M059J (cell line): ENCODE measurements at places on chromosomes 13 and 19.

DNA sequence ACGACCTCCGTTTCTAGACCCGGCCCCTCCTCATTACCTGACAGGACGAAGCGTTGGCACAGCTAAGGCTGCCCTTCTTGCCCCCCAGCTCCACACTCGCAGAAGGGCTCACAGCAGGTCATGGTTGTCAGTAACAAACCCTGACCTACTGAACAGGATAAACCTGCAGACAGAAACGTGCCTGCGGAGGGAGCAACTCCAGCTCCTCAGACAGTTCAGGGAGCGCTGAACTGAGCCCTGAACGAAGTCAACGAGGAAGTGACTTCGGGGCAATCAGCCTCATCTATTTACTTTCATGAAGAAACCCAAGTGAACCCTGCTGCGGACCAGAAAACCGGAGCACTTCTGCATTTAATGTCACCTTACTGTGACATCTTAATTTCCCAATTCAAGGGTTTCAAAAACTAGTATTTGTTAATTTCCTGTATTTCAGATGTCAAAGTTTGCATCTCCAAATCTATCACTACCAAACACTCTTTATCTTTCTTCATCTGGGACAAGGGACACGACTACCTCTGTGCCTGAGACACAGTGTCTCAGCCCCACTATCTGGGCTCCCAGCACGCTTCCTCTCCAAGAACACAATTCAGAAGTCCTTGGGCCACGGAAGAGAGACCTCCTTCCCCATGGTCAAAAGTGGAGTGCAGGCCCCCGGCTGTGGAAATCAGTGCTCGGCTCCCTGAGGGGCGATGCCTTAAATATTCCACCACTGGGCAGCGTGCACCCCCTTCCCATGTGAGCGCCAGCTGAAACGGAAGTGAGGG lies 40.2 kb downstream of the CARS2 start:
- DNase-seq, result no peak

GRCh38 chr13:94758436-94758960 lies 46.2 kb upstream of the SOX21 start:
- DNase-seq, result no peak

DNA sequence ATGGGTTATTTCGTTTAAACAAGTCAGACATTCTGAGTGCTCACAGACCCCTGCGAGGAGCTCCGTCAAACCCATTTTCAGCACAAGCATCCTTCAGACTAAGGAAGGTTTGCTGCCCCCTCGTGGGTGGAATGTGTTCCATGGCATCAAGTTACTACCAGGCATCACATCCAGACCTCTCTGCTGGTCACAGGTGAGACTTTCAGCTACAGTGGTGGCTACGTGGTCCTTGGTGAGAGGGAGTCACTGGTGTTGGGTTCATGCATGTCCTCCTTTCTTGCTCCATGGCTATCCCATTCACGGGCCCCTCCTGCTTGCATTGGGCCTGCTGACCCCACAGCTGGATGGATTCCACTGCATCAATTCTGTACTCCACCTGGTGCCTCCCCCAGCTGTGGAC lies 9.1 kb upstream of the LILRB5 start:
- peak; percentile 62 for DNase-seq

DNA sequence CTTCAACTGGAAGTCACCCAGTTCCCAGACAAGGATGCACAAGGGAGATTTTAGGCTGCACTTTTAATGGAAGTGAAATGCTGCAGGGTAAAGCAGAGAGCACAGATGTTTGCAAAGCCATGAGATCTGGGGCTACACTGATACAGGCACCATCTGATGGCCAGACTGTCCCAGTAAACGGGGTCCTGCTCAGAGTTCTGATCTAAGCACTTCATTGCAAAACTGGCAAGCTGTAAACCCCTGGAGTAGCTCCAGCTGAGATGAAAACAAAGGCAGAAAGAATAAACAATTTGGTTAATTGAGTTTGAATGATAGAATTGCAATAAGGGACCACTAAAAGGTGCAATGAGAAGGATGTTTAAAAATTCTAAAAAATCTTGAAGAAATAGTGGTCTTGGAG lies 197.1 kb downstream of the OXGR1 start:
- DNase-seq, result no peak

DNA sequence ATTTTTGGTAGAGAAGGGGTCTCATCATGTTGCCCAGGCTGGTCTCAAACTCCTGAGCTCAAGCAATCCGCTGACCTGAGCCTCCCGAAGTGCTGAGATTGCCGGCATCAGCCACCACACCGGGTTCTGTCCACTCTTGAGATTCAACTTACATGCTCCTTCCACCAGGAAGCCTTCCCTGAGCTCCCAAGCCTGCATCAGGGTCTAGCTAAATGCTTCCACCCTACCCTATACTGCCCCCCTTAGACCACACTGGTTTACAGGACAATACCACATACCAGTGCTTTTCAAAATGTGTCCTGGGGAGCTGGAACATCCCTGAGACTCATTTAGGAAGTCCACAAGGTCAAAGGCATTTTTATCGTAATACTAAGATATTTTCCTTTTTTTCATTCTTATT lies 15.1 kb upstream of the CACNG8 start:
- no peak for DNase-seq

- DNase-seq, result peak; percentile 7
These were observed 152.0 kb upstream of the SERP2 start for GRCh38 chr13:44221657-44222056.
